Islet precursor cell (in vitro differentiated cells): ENCODE measurements at places on chromosomes 2 and 18.
A peak's percentile ranks its signal among the peaks of the same experiment; 100 is the strongest.

- no peak for DNase-seq
Measured at GRCh38 chr2:164911832-164912231, 43.5 kb downstream of the SLC38A11 start.

GRCh38 chr18:9329471-9329870, 5.1 kb upstream of the TWSG1 start:
- DNase-seq, result no peak

GRCh38 chr2:108825736-108826135, 39.2 kb downstream of the CCDC138 start:
- DNase-seq, result no peak

GRCh38 chr2:142291969-142292368, 161.2 kb upstream of the LRP1B start:
- no peak for DNase-seq

DNA sequence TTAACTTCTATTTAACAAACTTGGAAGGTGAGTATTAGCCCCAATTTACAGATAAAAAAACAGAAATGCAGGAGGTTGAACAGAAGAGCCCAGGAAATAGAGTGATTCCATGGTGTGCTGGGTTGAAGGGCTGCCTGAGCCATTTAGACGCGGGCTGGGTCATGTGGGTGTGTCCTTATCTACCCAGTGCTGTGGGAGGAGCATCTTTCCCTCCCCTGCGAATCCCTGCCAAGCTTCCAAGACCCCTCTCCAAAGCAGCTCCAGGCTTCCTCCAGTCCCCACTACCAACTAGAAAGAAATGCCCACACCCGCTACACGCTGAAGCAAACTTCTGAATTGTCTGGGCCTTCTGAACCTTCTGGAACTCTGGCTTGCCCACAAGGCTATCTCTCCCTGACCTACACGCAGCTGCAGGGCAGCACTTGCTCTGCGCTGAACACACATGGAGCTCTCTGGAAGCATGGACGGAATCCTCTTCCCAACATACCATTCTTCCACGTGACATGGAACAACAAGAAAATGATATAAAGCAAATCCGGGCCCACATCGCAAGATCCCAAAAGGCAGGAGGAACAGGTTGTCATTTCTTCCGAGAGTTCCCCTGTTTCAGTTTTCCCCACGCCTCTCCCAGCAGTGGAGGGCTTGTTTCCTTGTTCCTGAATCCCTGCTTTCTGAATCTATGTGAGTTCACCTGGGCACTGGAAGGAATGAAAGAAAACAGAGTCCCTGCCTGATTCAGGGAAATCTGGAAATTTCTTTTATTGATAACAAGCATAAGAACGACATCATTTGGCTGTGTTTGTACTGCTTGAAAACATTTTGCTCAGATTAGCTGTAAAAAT, 562.7 kb upstream of the ID2 start:
- DNase-seq, result peak; percentile 27

DNA sequence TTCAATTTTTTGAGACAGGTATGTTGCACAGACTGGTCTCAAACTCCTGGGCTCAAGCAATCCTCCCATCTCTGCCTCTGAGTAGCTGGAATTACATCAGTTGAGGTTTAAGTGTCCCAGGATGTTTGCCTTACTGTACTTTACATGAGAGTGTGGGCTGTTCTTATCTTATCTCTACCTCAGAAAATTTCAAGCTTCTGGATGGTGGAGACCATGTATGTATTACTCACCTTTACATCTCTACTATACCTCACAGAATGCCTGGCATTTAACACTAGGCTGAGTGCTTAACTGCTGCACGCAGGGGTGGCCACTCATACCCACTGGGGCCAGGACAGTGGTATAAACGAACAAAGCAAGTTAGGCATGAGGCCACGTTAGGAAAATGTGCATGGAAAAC, 272.0 kb upstream of the RAB12 start:
- no peak for DNase-seq
